ENCODE measurements at places on chromosomes 6 and 20. TPM values are rescaled to one million over a fixed set of nuclear protein-coding genes. Genes with fewer than 3 reads are reported as not detected.

HLA-DOA gene
- total RNA-seq: 34.1 TPM

SSTR4 gene
- not detected for total RNA-seq

PROKR2 gene
- total RNA-seq: not detected

TNXB gene
- 167 TPM for total RNA-seq

KIAA1586 gene
- total RNA-seq: 31.1 TPM

TRIM40 gene
- total RNA-seq: not detected

OLIG3 gene
- total RNA-seq: not detected

CCN5 gene
- total RNA-seq: 47.9 TPM

ZNF133 gene
- total RNA-seq: 11.2 TPM

DNA sequence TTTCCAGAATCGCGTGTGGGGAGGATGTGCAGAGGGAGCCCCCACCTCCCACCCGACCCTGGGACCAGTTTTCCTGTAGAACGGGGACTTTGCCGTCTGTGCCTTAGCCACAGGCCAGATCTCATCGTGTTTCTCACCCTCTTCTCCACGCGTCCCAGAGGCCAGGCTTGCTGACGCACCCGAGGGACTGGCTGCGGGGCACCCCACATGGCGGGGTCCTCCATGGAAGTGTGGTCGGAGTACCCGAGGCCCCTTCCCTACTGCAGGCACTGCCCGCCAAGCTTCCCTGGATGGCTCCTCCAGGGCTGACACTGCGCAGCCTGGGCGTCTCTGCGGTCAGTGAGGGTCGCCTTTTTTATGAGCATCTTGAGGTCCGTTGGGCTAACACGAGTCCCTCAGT lies 346.5 kb downstream of the CDH4 start:
- no peak overlapping the region for H3K4me3 ChIP-seq
- no peaks in the 10 kb centered on the region for H3K27me3 ChIP-seq
- H3K27ac ChIP-seq: no peak overlapping the region
- H3K36me3 ChIP-seq: no peaks in the 10 kb centered on the region
- H3K4me1 ChIP-seq: no peaks in the 10 kb centered on the region
- DNase-seq: no peak

- no peaks in the 10 kb centered on the region for H3K27me3 ChIP-seq
- H3K4me3 ChIP-seq: no peak overlapping the region
- H3K4me1 ChIP-seq: no peaks in the 10 kb centered on the region
These were observed 304.9 kb downstream of the CDH26 start for GRCh38 chr20:60262967-60263603.

GRCh38 chr6:123503619-123504018 lies 133.1 kb downstream of the TRDN start:
- DNase-seq: no peak
- H3K4me3 ChIP-seq: no peak overlapping the region
- H3K27me3 ChIP-seq: no peaks in the 10 kb centered on the region

- H3K4me3 ChIP-seq: no peak overlapping the region
- H3K27ac ChIP-seq: no peak overlapping the region
- no peak for DNase-seq
- no peaks in the 10 kb centered on the region for H3K36me3 ChIP-seq
These were observed 249.9 kb downstream of the KHDC1L start for GRCh38 chr6:72975352-72975752.

- no peaks in the 10 kb centered on the region for H3K27me3 ChIP-seq
- DNase-seq: no peak
- no peaks in the 10 kb centered on the region for H3K36me3 ChIP-seq
- no peak overlapping the region for H3K27ac ChIP-seq
- H3K4me1 ChIP-seq: no peaks in the 10 kb centered on the region
These were observed 35.8 kb upstream of the PDE10A start for GRCh38 chr6:165698868-165699267.

DNA sequence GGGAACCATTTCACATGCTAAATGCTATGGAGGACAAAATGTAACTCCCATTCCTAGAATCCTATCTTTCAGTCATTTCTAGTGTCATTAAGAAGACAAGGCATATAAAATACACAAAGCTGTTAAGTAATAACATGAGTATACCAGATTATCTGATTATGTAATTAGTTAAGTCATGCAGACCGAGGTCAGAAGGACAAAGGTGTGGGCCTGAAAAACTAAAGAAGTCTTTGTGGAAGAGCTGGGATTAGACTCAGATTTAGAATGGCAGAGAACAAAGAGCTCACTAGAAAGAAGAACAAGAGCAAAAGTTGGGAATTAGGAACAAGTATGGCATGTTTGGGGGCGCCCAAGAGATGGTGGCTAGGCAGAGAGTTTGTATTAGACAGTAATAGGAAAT lies 37.0 kb downstream of the EFHC1 start:
- no peaks in the 10 kb centered on the region for H3K27me3 ChIP-seq
- no peak for DNase-seq
- no peak overlapping the region for H3K4me3 ChIP-seq
- H3K4me1 ChIP-seq: no peaks in the 10 kb centered on the region
- H3K27ac ChIP-seq: no peak overlapping the region

DNA sequence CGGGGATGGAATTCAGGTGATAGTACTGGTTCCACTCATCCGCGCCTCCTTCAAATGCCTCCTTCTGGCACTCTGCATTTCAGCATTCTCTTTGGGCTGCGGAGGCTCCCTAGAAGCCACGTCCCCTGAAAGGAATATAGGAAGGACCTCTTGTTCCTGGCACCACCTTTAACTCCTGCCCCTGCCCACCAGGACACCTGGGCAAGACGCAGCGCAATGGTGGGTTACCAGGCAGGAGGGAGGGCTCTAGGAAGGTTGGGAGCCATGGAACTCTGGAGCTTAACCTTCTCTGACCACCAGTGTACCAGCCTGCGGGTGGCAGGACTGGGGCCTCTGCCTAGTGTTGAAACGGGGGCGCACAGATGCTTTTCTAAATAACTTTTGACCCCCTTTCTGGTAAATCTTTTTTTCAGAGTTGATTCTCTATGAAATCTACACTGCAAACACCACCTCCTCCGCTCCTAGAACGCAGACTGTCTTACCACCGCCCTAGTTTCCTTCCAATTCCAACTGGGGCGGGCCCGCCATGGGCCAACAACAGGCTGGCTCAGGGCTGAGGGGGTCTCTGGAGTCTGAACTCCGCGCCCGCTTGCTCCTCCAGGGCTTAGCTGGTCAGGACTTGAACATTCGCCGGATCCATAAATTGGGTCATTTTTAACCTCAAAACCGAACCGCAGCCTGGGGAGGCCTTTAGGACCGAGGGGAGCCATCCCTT lies 871 bp upstream of the SYNDIG1 start:
- no peaks in the 10 kb centered on the region for H3K36me3 ChIP-seq
- peak overlapping the region; percentile 26 for H3K4me3 ChIP-seq
- H3K27ac ChIP-seq: no peak overlapping the region
- H3K27me3 ChIP-seq: no peaks in the 10 kb centered on the region
- DNase-seq: no peak

- no peaks in the 10 kb centered on the region for H3K4me1 ChIP-seq
- H3K27ac ChIP-seq: peak overlapping the region; percentile 80
- DNase-seq: no peak
- H3K4me3 ChIP-seq: no peak overlapping the region
These were observed 5.4 kb upstream of the IER3 start for GRCh38 chr6:30749554-30750378.

- H3K4me3 ChIP-seq: no peak overlapping the region
- no peak for DNase-seq
- no peaks in the 10 kb centered on the region for H3K36me3 ChIP-seq
- no peaks in the 10 kb centered on the region for H3K4me1 ChIP-seq
- no peaks in the 10 kb centered on the region for H3K27me3 ChIP-seq
- H3K27ac ChIP-seq: no peak overlapping the region
These were observed 124.5 kb downstream of the TOX2 start for GRCh38 chr20:44039147-44039546.

DNA sequence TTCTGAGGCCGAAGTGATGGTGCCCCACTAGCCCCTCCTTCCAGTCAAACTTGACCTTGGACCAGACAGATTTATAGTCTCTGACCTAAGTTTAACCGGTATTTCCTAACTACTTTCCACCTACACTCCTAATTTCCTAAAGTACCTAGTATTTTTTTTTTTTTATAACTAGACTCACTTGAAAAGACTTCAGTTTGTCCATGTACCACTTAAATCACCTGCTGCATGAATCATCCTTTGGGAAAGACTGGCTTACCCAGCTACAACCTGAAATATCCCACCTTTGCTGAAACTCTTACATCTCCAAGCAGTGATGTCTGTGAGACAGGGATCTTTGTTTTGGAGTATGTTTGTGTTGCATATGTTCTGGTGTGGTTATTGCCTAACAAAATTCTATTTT lies 71.1 kb downstream of the ZDHHC14 start:
- no peak overlapping the region for H3K27ac ChIP-seq
- no peaks in the 10 kb centered on the region for H3K4me1 ChIP-seq
- no peaks in the 10 kb centered on the region for H3K36me3 ChIP-seq
- no peaks in the 10 kb centered on the region for H3K27me3 ChIP-seq
- DNase-seq: no peak

DNA sequence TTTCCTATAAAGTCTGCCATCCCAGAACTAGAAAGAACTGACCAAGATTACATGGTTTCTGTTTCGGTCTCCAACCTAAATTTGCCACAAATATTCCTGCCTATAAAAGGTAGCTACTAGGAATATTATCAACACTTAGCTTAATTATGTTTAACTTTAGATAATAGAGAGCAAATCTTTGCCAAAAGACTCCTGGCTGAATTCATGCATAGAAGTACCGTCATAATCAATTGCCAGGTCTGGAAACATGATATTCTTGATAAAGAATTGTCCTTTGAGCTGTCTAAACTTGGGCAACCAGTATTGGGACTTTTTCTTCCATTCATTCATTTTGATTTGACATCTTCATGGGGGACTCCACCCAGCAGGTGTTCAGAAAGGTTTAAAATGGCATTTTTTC lies 22.4 kb downstream of the CALHM6 start:
- no peaks in the 10 kb centered on the region for H3K4me1 ChIP-seq
- H3K4me3 ChIP-seq: no peak overlapping the region
- no peak overlapping the region for H3K27ac ChIP-seq
- H3K36me3 ChIP-seq: no peaks in the 10 kb centered on the region
- DNase-seq: no peak

DNA sequence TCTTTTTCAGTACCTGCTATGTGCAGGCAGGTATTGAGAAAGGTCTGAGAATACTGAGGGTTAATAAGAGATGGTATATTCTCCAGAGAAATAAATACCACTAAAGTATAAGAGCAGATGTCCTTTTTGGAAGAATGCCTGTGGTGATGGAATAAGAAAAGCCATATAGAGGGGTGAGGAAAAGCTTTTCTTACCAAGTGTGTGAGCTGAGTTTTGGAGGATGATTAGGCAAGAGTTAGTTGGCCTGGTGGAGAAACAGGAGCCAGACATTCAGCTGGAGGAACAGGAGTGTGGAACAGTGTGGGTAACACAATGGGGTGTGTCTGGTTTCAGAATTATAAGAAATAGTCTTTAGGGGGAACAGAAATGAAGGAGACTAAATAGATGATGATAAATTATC lies 19.9 kb downstream of the ZNF451 start:
- no peaks in the 10 kb centered on the region for H3K36me3 ChIP-seq
- no peaks in the 10 kb centered on the region for H3K27me3 ChIP-seq
- DNase-seq: no peak
- H3K27ac ChIP-seq: no peak overlapping the region
- no peak overlapping the region for H3K4me3 ChIP-seq
- no peaks in the 10 kb centered on the region for H3K4me1 ChIP-seq

DNA sequence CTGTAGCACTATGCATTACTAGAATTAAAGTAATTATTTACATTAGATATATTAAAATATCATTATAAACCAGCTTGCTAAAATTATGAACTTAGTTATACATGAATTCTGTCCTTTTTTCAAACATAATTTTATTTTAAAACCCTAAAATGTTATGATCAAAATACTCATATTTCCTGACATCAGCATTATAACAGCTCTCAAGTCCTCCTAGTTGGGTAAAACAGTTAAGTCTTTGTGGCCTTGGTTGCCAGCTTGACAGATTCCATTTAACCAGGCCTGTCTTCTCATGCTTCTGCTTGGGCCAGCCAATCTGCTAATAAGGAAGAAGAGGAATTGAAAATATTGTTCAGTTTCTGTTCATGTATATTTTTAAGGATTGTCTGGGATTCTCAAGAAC lies 147.9 kb upstream of the SLC35B3 start:
- H3K27me3 ChIP-seq: no peaks in the 10 kb centered on the region
- H3K4me1 ChIP-seq: no peaks in the 10 kb centered on the region
- H3K27ac ChIP-seq: no peak overlapping the region
- DNase-seq: no peak
- no peaks in the 10 kb centered on the region for H3K36me3 ChIP-seq

DNA sequence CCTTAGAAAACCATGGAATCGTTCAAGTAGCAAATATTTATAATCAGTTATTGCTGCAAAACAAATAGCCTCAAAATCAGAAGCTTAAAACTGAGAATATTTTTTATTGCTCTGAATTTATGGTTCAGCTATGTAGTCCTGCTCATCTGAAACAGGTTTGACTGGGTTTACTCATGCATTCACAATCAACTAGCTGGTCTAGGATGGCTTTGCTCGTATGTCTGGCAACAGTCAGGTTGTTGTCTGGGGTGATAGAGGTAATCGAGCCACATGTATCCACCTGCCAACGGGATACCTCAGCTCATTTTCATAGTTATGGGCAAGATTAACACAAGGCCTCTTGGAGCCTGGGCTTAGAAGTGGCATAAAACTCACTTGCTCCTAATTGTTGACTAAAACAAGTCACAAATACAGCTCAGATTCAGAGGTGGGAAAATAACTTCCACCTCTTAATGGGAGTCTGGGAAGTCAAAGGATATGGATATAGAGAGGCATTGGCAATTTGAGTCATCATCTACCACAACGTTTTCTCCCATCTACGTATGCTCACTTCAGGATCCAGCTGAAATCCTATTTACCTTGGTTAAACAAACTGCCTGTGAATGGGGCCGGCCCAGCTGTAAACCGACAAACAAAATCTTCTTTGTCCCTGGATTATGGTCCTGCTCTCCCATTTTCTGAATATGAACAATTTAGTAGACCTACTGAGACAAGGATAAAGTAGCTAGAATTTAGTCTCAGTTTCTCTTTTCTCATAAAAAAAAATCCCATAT lies 54.5 kb upstream of the TENT5A start:
- no peak overlapping the region for H3K4me3 ChIP-seq
- no peaks in the 10 kb centered on the region for H3K4me1 ChIP-seq
- H3K27ac ChIP-seq: no peak overlapping the region

DNA sequence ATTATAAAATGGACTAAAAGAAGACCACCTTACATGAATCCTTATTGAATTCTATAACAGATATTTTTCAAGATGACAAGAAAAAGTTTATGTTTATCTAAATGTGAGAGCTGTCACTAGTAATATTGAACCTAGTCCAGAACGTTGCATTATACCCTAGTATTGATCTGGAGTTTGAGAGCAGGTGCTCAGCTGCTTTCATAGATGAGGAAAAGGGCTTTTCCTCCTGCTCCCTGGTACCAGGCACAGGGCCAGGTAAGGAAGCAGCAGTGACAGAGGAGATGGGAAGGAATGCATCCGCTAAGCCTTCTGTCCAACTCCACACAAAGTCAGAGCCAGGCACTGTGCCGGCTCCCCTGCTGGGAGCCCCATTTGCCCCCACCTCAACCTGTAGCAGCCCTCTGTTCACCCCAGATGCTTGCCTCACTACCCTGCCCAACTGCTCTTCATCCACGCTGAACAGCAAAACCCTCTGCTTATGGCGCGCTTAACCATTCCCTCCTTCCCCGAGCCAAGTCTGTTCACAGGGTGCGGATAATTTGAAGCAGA lies 393.1 kb downstream of the FRK start:
- H3K4me1 ChIP-seq: no peaks in the 10 kb centered on the region
- no peak overlapping the region for H3K4me3 ChIP-seq
- no peak for DNase-seq
- no peaks in the 10 kb centered on the region for H3K27me3 ChIP-seq
- no peak overlapping the region for H3K27ac ChIP-seq

- no peaks in the 10 kb centered on the region for H3K27me3 ChIP-seq
- no peaks in the 10 kb centered on the region for H3K36me3 ChIP-seq
- H3K27ac ChIP-seq: no peak overlapping the region
These were observed 46.0 kb downstream of the RREB1 start for GRCh38 chr6:7153789-7154188.

Data from uterus (tissue), 4 donors.